HCEC 1CT (cell line): ENCODE measurements at places on chromosomes 2 and 18.

- no peak for DNase-seq
These were observed 82.8 kb downstream of the LOXHD1 start for GRCh38 chr18:46574000-46574742.

- no peak for DNase-seq
These were observed 129.5 kb downstream of the SMAD7 start for GRCh38 chr18:48821251-48821590.

- DNase-seq: no peak
These were observed 143.5 kb downstream of the AGPS start for GRCh38 chr2:177535958-177536504.

- DNase-seq: no peak
These were observed 143.6 kb downstream of the PID1 start for GRCh38 chr2:229127471-229127870.

GRCh38 chr2:26471289-26471688 lies 6.6 kb downstream of the OTOF start:
- DNase-seq: no peak

DNA sequence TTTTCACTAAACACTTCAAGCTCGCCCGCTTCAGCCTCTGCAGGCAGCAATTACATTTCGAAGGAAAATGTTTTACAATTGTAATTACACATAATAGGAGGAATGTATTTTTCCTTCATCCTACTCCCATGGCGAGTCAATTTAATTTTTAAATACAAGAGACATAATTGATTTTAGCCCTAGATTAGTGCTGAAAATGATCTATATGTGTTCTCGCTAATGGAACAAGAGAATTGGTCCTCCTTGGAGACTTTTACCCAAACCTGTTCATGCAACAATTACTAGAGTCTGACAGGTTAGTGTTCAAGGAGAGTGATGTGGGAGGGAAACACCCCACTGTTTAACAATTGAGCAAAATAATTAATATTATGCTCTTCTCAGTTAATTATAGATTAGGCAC lies 509.4 kb upstream of the SETBP1 start:
- no peak for DNase-seq

DNA sequence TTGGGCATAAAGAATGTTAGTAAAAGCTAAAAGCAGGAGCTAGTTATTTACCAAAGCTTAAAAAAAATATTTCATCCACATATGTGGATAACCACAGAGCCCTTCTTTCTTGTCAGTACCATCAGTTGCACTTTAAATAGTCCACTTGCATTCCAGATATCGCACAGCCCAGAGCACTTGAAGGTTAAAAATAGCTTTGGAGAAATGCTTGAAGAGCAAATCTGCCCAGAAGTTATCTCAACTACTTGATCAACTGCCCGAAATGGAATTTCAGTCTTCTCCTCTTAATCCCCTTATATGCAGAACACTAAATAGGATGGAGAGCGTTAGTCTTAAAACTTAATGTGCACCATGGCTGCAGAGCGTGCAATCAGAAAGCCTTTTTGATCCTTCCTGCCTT lies 148.3 kb downstream of the PLEKHA3 start:
- no peak for DNase-seq

DNA sequence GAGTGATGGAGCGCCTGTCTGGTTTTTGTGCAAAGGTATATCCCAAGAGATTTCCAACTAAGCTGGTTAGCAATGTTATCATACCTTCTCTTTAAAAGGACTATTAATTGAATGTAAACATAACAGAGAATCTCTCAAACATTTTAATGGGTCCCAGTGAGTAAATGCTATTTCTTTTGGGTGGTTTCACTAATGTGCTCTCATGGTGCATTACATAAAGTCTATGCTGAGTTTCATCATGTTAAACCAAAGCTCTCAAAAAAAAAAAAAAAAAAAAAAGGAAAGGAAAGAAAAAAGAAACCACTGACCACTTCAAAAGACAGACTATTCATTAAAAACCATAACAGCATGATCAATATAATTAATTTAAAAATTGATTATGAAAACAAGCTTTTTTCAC lies 119.1 kb upstream of the SCN1A start:
- no peak for DNase-seq

DNA sequence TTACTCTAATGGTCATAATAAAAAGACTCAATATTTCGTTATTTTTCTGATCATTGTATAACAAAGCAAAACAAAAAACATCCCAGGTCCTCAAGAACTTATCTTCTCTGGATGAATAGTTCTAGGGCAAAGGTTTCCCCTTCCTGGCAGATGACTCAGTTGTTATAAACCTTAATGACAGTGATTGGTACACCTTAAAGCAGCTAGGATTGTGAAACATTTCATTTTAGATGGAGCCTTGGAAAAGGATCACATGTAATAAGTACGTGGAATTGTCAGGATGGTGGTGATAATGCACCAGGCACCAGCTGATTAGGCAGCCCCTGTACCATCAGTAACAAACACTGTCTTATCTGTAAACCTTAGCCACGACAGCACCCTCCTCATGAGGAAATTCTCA lies 47.2 kb downstream of the MEP1B start:
- DNase-seq: no peak

GRCh38 chr2:14232217-14232616 lies 400.3 kb upstream of the LRATD1 start:
- DNase-seq: no peak

- DNase-seq: peak; percentile 85
These were observed 41.7 kb upstream of the SLC3A1 start for GRCh38 chr2:44233450-44234128.

DNA sequence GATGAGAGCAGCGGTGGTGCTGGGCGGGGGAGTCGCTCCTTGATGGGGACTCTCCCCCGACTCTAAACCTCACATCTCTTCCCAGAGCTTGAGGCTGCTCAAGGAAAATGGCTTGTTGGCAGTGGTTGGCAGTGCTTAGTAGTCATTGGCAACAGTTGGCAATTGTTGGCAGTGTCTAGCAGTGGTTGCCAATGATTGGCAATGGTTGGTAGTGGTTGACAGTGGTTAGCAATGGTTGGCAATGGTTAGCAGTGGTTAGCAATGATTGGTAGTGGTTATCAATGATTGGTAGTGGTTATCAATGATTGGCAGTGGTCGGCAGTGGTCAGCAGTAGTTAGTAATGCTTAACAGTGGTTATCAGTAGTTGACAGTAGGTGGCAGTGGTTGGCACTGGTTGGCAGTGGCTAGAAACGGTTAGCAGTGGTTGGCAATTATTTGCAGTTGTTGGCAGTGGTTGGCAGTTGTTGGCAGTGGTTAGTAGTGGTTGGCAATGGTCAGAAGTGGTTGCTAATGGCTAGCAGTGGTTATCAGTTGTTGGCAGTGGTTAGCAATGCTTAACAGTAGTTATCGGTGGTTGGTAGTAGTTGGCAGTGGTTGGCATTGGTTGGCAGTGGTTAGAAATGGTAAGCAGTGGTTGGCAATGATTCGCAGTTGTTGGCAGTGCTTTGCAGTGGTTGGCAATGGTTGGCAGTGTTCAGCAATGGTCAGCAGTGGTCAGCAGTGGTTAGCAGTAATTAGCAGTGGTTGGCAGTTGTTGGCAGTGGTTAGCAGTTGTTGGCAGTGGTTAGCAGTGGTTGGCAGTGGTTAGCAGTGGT lies 85.4 kb upstream of the OTOS start:
- no peak for DNase-seq

- no peak for DNase-seq
These were observed 250.8 kb downstream of the LRRTM1 start for GRCh38 chr2:80053522-80054345.

DNA sequence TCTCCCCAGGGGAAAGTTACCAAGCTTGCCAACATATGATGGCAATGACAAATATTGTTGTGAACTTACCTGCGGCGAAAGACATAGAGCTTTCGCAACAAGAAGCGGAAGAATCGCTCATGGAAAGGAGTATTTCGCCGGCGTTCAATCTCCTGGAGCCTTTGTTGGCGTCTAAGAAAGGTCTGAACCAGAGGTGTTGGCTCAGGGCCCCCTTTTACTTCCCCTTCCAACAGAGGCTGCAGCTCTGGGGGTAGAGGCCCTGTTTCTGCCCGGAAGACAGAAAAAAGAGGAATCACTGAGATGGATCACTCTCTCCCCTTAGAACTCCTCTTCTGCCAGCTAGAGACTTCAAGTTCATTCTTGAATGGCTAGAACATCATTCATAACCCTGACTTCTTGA lies 10.8 kb downstream of the GGCX start:
- DNase-seq: no peak

DNA sequence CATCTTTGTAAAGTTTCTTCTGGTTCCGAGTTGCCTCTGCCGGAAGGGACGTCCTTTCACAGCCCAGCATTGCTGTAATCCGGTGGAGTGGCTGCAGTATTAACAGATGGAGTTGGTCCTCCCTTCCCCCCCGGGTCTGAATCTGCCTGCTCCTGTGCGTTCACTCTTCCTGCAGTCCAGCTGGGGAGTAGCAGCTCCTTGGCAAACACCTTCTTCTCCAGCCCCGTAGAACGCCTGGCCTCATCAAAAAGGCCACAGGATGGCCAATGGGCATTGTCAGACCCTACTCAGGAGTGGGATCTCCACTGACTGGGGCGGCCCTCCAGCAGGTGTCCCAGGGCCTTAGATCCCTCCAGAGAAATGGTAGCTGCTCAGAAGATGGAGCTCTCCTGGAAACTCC lies 234.0 kb downstream of the FAM210A start:
- DNase-seq: no peak

- peak; percentile 24 for DNase-seq
These were observed 1.8 kb downstream of the TGFBRAP1 start for GRCh38 chr2:105327690-105328089.

- no peak for DNase-seq
These were observed 183.6 kb downstream of the BABAM2 start for GRCh38 chr2:28074137-28074536.

DNA sequence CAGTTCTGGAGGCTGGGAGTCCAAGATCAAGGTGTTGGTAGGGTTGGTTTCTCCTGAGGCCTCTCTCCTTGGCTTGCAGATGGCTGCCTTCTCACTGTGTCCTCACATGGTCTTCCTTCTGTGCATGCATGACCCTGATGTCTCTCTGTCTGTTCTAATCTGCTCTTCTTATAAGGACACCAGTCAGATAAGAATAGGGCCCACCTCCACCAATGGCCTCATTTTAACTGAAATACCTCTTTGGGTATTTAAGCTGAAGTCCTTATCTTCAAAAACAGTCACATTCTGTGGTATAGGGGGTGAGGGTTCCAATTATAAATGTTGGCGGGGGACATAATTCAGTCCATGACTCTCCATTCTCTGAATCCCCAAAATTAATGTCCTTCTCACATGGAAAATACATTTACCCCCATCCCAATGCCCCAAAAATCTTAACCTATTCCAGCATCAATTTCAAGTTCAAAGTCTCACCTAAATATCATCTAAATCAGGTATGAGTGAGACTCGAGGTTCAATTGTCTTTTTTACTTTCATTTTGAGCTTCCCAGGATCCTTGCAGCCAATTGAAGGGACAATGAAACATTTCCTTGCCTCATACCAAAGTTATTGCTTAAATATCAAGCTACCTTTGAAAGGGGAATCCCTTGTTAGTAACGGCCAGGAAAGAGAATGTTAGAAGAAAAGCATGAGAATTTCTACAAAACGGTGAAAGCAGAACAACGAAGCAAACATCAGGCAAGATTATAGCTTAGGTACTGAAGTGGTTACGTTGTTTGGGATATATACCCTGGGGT lies 20.6 kb upstream of the CNOT11 start:
- DNase-seq: no peak

- no peak for DNase-seq
These were observed 284 bp downstream of the TIMM21 start for GRCh38 chr18:74148543-74149070.

GRCh38 chr2:143026411-143027054 lies 102.7 kb upstream of the ARHGAP15 start:
- DNase-seq: no peak

DNA sequence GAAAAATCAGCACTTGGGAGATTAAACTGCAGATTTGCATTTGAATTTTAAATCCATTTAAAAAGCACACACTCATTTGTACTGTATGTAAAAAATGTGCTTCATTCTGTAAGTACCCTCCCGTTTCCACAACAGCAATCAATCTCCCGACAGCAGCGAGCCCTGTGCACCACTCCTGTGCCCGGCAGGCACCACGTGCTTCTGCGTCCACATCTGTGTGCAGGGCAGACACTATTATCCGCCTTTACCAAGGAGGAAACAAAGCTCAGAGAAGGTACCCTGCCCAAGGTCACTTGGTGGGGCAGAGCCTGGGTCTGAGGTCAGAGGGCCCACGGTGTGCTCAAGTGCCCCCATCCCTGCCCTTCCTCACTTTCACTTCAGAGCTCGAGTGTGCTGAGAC lies 7.5 kb downstream of the HSBP1L1 start:
- no peak for DNase-seq

DNA sequence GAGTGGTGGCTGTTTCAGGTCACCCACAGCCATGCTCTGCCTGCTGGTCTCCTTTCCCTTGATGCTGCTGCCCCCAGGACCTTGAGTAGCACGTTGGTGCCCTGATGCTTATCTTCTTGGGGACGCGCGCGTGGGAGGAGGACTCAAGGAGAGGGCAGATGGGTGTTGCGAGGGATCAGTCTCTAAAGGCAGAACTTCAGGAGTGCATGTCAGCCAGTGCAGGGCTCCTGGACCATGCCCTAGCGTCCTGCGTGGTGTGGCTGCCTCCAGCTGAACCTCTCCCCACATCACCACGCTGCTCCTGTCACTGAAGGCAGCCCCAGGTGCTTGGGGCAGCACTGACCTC lies 62.5 kb upstream of the GLI2 start:
- no peak for DNase-seq

GRCh38 chr18:54736981-54737380 lies 91.3 kb upstream of the RAB27B start:
- no peak for DNase-seq
